ENCODE measurements at places on chromosomes 2 and 18.

DNA sequence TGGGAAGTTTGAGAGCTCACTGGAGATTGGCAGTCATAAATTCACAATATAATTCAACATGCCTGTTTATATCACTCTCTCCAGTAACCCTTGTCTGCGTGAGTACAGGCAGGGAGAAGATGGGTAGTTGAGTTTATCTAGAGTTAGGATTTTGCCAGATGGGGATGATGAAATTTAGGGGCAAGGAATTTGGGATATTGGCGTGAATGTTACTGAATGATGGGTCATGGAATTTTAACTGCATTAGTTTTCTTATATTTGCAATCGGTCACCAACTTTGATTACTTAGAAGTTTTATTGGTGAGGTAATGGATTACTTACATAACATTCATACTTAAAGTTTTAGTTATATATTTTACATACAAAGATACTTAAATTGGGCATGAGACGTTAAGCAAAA is 35.1 kb downstream of the SANBR start:
- DNase-seq, result no peak

DNA sequence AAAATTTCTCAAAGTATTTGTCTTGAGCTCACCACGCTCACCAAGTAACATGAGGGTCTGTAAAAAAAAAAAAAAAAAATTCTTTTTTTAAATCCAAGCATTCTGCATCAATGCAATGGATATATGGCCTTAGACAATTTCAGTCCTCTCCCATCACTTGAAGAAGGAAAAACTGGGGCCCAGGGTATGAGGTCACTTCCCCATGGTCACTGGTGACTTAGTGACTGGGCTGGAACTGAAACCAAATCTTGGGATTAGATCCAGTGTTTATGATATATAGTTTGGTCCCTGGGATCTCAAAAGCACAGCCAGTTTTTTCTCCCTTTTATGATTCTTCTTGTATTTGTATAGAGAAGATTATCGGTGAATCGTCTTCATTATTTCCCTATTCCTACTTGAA is 477.9 kb upstream of the TNP1 start:
- no peak for DNase-seq

DNA sequence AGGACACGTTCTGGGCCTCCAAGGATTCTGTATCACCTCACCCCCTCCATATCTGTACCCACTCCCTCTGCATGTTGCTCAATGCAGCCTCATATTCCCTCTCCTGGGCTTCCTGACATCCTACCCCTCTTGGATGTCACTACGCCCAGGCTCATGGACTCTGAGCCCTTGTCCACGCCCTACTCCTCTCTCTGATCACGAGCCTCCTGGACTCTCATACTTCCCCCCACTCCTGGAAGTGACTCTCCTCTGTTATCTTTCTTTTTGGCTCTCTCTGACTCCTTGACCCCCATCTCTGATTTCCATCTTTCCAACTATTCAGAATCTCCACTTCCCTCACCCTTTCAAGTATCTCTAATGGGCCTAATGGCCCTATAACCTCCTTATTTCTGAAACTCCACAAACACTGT is 2.1 kb downstream of the TMEM198 start:
- no peak for DNase-seq

DNA sequence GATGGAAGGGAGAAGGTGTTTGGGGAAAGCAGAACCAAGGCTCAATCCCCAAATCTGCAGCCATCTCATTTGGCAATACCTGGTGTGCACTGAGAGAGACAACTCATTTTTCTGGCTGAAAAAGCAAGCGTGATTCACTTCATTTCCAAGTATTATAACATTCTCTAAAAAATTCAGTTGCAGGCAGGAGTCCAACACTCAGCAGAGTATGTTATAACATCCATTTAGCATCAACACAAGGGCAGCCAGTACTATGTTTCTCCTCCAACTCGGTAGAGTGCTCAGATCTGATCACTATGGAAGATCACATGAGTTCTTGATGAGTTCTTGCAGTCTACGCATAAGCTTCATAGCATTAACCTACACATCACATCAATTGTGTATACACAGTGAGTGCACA is 99.4 kb upstream of the PID1 start:
- DNase-seq, result no peak

- no peak for DNase-seq
These were observed 62.1 kb downstream of the SETBP1 start for GRCh38 chr18:44742718-44743311.

- no peak for DNase-seq
These were observed 236.5 kb upstream of the SPHKAP start for GRCh38 chr2:228417956-228418355.

DNA sequence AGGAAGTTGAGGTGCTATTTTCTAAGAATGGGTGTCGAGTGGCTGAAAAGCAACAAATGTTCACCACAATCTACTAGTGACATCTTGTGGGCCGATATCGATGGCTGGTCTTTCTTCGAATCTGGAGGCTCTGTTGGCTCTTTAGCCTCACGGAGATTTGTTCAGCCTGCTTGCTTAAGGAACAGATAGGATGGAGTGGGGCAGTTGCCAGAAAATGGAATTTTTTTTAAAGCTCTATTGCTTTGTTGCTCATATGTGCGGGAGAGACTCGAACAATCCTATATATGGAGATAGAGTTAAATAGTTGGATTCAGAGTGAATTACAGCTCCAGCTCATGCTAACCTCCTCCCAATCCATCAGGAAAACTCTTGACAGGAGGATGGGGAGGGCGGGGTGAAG is 70.9 kb upstream of the LYPD6B start:
- no peak for DNase-seq

- no peak for DNase-seq
These were observed 154.5 kb downstream of the AGPS start for GRCh38 chr2:177547122-177547521.

- DNase-seq, result no peak
These were observed 207.1 kb downstream of the NDUFA10 start for GRCh38 chr2:239818086-239818485.

- DNase-seq, result no peak
These were observed at the start of gene SERPINB7 for GRCh38 chr18:63775166-63775730. TSS of gene SERPINB7 (plus strand) at chr18:63775418. CDS start at chr18:63782373, 6,955 bp downstream.

- no peak for DNase-seq
These were observed 19.8 kb downstream of the PDIA6 start for GRCh38 chr2:10792660-10793400.

GRCh38 chr18:69890558-69890957 is 57.1 kb downstream of the CD226 start:
- no peak for DNase-seq

- DNase-seq, result no peak
These were observed 37.0 kb upstream of the PKDCC start for GRCh38 chr2:42010743-42011298.

GRCh38 chr2:112084689-112085374 is 29.8 kb downstream of the TMEM87B start:
- DNase-seq, result no peak

DNA sequence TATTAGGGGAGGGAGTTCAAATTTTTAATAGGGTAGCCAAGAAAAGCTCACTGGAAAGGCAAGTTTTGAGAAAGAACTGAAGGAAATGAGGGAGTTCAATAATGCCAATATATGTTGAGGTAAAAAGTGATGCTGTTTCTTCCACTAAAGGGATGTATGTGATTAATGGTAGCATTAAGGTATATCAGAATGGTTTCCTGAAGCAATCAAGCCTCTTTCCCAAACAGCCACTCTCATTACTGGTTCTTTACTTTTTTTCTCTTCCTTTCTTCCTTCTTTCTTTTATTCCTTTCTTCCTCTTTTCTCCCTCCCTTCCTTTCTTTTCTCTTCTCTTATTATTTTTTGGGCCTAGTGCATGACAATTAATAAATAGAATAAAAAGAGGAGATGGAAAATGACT is 433.5 kb downstream of the SATB2 start:
- DNase-seq, result no peak

DNA sequence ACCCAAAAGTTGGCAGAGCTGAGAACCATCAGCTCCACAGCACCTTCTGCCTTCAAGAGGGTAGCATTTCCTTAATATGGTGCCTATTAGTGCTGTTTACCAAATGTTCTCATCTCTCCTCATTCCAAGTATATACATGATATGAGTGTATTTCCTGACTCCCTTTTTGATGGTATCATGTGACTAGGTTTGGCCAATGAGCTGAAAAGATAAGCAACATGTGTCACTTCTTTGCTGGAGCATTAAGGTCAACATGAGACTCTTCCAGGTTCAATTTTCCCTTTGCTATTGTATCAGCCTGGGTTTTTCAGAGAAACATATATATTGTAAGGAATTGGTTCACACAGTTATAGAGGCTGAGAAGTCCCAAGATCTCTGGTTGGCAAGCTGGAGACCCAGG is 310.9 kb downstream of the HRH4 start:
- DNase-seq, result no peak

DNA sequence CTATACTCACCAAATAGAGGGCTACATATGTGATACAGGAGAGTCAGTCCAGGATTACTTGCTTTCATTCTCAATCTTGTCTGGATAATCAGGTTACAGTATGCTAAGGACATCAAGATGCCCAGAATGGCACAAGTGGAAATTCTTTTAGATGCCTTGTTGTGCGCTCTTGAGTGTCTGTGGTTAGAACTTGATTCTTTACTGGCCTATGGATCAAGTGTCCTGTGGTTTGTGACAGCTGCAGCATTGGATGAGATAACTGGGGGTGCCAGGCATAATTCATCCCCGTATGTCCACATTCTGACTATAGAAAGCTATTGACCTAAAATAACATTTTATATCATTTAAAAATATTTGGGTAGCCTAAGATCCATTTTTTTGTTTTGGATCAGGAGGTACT is 40.1 kb downstream of the CDC42EP3 start:
- DNase-seq, result no peak

DNA sequence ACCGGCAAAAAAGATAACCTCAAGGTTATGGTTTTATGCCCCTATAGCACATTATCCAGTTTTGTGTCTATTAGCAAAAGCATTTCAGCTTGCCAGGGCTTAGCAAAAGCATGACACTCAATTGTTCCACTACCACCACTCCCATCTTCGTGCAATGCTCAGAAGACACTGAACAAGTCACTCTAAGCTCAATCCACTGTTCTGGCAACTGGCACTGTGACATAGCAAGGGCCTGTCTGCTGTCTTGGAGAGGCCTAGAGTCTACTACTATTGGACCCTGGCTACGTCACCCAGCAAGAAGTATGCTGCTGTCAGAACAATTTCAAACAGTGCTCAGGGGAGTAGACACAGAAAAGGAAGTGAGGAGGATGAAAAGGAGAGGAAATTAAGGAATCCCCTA is 103.5 kb upstream of the PPP1CB start:
- DNase-seq, result no peak

- no peak for DNase-seq
These were observed 226.0 kb upstream of the CTAGE1 start for GRCh38 chr18:22643731-22644130.

DNA sequence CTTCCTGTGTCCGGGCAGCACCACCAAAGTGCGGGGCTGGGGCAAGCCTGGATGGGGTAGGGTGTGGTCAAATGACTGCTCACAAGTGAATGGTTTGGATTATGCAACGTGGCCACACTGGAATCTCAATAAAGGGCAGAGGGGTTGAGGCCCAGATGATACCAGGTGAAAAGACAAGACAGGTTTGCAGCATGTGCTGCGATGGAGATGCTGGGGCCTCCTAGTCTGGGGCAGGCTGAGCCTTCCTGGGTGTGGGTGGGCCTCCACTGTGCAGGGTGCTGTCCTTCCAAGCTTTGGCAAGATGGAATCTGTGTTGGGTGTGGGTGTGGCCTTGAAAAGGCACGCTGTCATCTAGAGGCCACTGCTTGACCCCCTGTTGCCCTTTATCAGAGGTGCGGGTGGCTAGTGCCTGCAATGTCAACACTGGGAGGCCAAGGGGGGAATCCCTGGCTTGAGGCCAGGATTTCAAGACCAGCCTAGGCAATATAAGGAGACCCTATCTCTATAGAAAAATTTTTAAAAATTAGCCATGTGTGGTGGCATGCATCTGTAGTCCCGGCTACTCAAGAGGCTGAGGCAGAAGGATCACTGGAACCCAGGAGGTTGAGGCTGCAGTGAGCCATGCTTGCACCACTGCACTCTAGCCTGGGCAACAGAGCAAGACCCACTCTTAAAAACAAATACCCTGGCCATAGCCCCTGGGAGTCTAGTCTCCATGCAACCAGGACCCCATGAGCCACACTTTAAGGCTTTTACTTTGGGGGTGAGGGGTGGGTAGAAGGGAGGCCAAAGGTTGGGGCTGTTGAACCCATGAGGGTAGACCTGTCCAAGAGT is 13.8 kb downstream of the RRM2 start:
- DNase-seq, result no peak

DNA sequence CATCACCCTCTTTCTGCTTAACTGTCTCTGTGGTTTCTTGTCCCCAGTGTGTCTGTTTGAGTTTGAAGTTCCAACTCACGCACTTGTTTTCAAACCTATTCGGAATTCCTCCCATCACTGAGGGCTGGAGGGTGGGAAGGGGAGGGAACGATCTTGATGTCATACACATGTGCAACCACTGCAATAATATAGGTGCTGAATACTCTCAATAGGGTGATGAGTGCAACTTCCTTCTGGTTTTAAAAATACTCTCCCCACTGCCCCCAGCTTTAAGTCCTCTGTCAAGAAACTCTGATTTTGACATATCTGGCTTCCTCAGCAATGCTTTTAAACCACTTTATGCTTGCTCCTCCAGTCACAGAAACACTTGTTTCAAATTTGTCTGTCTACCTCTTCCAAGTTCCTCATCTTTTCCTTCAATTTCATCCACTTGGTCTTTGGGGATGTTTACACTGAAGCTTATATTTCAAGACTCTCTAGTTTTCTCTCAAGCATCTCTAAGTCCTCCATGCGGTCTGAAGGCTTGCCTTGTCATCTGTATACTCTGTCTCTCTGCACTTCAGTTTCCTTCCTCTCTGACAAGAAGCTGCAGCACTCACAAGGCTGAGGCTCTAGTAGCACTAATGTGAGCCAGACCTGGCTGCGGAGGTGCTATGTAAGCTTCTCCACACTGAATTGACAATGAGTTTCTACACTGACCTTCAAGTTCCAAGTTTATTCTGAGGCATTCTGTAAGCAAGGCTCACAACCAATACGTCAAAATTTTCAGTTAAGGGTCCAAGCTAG is 422.3 kb downstream of the ZEB2 start:
- no peak for DNase-seq

- no peak for DNase-seq
These were observed 142.6 kb downstream of the RAPGEF4 start for GRCh38 chr2:172878260-172878659.

GRCh38 chr2:138237667-138238384 is 263.7 kb upstream of the SPOPL start:
- DNase-seq, result no peak

GRCh38 chr2:88099798-88100488 is 27.9 kb downstream of the FABP1 start:
- DNase-seq, result no peak

DNA sequence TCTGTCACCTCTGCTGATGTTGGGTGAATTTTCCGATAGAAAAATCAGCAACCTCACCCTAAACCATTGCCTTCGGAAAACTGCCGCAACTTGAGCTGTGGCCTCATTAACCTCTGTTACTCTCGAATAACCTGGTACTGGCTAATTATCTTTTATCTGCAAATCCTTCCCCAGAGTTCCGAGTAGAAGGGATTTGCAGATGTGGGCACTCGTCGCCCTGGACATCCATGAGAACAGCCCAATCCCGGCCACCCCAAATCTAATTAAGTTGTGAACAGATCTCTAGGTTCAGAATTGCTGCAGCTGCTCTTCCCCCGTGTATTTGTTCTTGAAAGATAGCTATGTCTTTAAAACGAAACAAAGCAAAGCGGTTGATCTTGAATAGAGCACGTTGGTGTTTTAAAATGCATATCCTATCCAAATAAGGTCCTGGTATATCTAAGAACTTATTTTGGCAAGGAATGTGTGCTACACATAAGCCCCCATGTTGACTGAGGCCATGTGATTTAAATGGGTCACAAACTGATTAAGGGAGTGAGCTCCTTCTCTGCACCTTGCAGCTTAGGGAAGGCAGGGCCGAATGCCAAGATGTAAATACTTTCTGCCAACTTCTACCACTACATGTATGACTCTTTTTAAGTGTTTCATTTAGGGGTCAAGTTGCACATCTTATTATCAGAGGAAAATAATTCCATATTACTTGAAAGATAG is 88.2 kb downstream of the MTCL1 start:
- no peak for DNase-seq

Measured in activated naive CD8-positive, alpha-beta T cell treated with anti-CD3 and anti-CD28 coated beads, Interleukin-2, amount 10 ng/mL, durations not matched to agents 7 days and 5 days (primary cell).